ENCODE measurements at places on chromosomes 2 and 18. TPM values are rescaled to one million over a fixed set of nuclear protein-coding genes. Genes with fewer than 3 reads are reported as not detected.

DNA sequence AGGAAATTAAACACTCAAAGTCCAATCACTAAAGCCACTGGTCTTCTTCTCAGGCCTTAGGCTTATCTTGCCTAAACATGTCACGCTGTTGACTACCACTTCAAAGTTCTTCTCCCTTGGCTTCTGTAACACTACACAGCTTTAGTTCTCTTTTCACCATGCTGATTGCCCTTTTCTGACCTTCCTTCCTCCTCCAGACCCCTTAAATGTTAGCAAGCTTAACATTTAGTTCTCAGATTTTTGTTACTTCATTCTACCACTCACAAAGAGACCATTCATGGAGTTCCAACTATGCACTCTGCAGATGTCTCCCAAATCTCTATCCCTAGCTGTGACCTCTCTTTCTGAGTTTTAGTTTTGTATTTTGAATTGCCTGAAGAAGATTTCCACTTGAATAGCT, 64.4 kb downstream of the TTC21B start:
- DNase-seq: no peak

- DNase-seq: no peak
Observed at GRCh38 chr2:26700078-26700477, 7.6 kb downstream of the KCNK3 start.

BUB1 gene
- total RNA-seq: 25.4 TPM

PTPRN gene
- total RNA-seq: 30.2 TPM

DNA sequence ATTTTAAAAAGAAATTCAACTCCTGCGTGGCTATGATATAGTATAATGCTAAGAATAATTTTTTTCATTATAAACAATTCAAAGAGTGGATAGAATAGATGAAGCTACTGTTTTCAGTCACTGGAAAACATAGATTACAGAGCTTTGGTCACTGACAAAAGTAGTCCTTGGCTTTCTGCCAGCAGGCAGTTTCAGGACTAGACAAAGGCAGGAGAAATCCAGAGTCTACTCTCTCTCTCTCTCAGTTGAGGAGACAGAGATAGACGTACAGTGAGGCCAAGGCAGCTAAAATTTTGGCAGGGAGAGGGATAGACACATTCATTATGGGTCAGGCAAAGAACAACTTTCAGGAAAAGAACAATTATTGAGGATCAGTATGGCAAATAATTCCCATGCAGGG, 491.4 kb upstream of the CRIM1 start:
- DNase-seq: no peak

DNA sequence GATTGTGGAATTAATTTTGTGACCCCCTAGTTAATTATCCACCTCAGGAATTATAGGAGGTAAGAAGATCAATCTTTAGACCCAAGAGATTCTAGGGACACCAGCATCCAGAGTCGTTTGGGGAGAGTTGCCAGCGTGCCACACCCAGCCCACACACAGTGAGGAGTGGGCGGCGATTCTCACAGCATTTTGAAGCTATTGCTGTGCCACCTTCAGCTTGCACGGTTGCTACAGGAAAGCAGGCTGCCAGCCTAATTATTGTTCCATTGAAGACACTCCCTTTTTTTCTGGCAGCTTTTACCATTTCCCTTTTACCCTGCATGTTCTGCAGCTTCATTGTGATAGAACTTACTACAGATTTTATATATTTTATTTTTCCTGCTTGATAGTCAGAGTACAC, 13.1 kb upstream of the MYL12A start:
- DNase-seq: no peak

GRCh38 chr2:73740767-73741166, 3.6 kb upstream of the TPRKB start:
- DNase-seq: no peak

DNA sequence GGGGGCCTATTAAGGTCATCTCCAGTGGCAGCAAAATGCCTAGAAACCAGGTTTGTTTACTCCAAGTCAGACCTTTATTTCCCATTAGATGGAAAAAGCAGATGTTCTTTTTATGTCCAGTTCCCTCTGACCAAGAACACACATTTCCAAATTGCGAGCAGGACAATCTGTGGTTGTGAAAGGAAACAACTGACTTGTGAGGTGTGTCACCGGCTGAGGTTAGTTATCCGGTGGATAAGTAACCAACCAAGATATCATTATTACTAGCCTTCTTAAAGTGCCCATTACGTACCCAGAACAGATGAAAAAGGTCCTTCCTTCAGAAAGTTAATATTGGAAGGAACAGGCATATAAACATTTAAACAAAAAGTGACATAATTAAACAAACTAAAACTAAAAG, 112.9 kb downstream of the THADA start:
- DNase-seq: no peak

DNA sequence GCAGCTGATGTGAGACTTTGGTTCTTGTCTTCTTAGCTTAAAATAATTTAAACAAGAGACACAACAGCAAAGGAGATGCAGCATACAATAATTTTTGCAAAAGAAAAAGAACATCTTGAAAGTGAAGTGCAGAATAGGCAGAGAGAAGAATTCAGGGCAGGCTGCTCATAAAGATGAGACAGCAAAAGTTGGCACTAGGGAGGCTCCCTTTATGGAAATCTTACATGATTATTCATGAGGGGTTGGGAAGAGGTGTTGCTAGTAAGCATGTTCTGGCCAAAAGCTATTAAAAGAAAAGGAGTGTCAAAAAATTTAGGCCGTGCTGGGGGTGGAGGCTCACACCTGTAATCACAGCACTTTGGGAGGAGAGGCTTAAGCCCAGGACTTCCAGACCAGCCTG, 4.2 kb upstream of the ALPP start:
- DNase-seq: no peak

GRCh38 chr2:75403991-75404428, 156.7 kb downstream of the EVA1A start:
- no peak for DNase-seq

DNA sequence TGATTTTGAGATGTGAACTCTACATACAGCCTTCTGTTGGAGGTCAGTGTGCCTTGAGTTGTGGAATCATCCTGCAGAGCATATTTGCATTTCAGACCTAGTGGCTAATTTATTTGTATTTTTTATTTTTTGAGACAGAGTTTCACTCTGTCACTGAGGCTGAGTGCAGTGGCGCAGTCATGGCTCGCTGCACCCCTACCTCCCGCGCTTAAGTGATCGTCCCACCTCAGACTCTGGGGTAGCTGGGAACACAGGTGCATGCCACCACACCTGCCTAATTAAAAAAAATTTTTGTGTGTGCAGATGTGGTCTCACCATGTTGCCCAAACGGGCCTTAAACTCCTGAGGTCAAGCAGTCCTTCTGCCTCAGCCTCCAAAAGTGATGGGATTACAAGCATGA, 104.4 kb downstream of the ASXL3 start:
- DNase-seq: no peak

SLC19A3 gene
- total RNA-seq: 36.4 TPM

DNA sequence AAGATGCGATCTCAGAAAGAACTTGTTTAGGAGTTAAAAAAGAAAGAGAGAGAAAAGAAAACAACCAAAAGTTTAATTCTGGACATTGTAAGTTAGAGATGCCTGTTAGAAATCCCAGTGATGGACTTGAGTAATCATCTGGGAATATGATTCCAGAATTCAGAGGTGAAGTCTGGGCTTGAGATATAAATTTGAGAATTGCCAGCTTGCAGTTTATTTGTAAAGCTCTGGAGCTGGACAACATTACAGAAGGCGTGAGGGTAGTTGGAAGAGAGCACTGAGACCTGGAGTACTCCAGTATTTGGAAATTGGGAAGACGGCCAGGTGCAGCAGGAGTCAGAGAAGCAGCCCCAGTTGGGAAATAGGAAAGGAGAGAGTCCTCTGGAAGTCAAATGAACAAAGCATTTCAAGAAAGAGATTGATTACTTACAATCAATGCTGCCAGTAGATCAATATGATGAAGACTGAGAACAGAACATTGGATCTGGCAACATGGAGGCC, 128.8 kb upstream of the ARHGAP28 start:
- DNase-seq: no peak

DNA sequence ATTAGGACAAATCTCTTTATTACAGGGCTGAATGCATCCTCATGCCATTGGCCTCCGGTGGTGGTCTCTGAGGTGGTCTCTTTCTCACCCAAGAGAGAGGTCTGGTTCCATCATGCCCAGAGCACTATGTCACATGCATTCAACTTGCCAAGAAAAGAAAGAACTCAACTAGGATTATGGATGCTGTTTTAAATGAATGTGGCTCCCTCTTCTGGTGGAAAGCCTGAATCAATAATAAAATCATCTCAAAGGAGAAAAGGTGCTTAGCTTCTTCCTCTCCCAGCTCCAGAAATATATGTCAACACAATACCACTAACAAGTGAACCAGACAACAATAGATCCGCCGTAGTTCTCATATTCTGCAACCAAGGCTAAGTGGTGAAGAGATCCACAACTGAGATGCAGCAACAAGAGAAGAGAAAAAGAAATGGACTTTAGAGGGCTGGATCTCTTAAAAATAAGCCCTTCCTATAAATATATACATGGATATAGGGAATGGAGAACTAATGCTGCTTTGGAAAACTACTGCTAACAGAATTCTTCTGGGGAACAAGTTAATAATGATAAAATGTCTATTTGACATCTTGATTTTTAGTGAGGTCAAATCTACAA, 396.8 kb downstream of the NCKAP5 start:
- peak; percentile 13 for DNase-seq

DNA sequence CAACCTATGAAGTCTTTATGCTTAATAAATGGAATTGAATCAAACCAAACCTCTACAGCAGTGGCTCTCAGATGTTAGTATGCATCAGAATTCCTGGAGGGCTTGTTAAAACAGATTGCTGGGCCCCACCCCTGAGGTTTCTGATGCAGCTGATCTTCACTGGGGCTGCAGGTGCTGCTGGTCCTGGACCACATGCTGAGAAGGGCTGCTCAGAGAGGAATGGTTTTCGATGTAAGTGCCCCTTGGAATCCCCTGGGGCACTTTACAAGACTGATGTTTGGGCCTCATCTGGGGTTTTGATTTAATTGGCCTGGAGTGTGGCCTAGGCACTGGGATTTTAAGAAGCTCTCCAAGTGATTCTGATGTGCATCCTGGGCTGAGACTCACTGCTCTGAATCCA, 403.8 kb upstream of the HS6ST1 start:
- no peak for DNase-seq

- DNase-seq: peak; percentile 11
Observed at GRCh38 chr2:178761759-178762371, 45.4 kb downstream of the TTN start.

FOXD4L1 gene
- total RNA-seq: 0.48 TPM

PRKAG3 gene
- not detected for total RNA-seq

GRCh38 chr2:8580316-8581233, 101.3 kb upstream of the ID2 start:
- no peak for DNase-seq

DSC1 gene
- total RNA-seq: not detected

- DNase-seq: no peak
Observed at GRCh38 chr18:67600181-67601180, 84.0 kb upstream of the DSEL start.

GRCh38 chr2:64641599-64641998, 12.1 kb downstream of the SERTAD2 start:
- DNase-seq: no peak

- no peak for DNase-seq
Observed at GRCh38 chr2:57314682-57315081, 731.9 kb upstream of the VRK2 start.

GRCh38 chr2:241936457-241937133, 67.1 kb downstream of the RTP5 start:
- DNase-seq: no peak

GRCh38 chr2:33213648-33214047, 262.8 kb upstream of the RASGRP3 start:
- DNase-seq: no peak

- no peak for DNase-seq
Observed at GRCh38 chr2:110802208-110802932, 70.0 kb downstream of the ACOXL start.

GRCh38 chr18:706405-706804, 6.0 kb downstream of the ENOSF1 start:
- no peak for DNase-seq

DNA sequence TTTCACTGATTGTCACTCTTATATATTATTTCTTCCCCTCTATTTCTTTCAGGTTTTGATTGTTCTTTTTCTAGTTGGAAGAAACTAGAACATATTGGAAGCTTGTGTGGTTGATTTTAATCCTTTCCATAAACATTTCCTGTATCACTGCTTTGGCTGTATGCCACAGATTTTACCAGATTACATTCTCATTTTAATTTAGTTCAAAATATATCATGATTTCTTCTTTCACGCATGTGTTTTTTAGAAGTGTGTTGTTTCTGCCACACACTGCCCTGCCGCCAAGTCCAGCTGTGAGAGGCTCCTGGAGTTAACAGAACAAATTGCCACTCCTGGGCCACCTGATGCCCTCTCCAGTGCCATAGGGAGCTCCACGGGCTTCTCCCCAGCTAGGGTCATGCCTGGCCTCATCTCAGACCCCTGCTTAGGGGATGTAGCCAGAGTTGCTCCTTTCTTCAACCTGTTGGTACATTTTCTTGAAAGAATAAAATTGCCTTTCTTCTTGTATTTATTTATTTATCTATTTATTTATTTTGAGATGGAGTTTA, 206.2 kb upstream of the COPS8 start:
- DNase-seq: no peak

All from progenitor cell of endocrine pancreas (in vitro differentiated cells).